ENCODE measurements at places on chromosomes 2 and 18. TPM values are rescaled to one million over a fixed set of nuclear protein-coding genes. Genes with fewer than 3 reads are reported as not detected.

DNA sequence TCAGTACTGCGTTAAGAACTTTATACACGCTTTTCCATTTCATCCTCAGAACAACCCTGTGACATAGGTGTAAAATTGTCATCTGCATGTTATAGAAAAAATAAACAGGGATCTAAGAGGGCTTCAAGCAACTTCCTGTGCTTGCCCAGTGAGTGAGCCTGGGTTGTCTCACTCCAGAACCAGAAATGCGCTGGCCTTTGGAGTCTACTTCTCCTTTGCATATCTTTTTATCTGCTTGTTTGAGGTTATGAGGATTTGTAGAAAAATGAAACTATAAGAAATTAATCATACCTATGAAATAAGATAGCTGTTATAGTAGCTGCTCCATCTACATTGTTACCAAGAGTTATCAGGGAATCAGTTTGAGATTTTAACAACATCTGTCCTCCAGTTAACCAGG, 55.3 kb upstream of the CABYR start:
- H3K27me3 ChIP-seq = no peaks in the 10 kb centered on the region
- no peaks in the 10 kb centered on the region for H3K36me3 ChIP-seq
- no peak overlapping the region for H3K27ac ChIP-seq
- no peak for DNase-seq
- no peaks in the 10 kb centered on the region for H3K4me1 ChIP-seq

GRCh38 chr18:28189400-28190239, 12.7 kb upstream of the CDH2 start:
- no peaks in the 10 kb centered on the region for H3K4me1 ChIP-seq
- H3K36me3 ChIP-seq = no peaks in the 10 kb centered on the region
- H3K4me3 ChIP-seq = no peak overlapping the region

GRCh38 chr2:12032398-12032797, 286.0 kb downstream of the LPIN1 start:
- H3K36me3 ChIP-seq = no peaks in the 10 kb centered on the region
- H3K27me3 ChIP-seq = no peaks in the 10 kb centered on the region
- DNase-seq = no peak
- no peak overlapping the region for H3K27ac ChIP-seq
- no peaks in the 10 kb centered on the region for H3K4me1 ChIP-seq
- no peak overlapping the region for H3K4me3 ChIP-seq

DNA sequence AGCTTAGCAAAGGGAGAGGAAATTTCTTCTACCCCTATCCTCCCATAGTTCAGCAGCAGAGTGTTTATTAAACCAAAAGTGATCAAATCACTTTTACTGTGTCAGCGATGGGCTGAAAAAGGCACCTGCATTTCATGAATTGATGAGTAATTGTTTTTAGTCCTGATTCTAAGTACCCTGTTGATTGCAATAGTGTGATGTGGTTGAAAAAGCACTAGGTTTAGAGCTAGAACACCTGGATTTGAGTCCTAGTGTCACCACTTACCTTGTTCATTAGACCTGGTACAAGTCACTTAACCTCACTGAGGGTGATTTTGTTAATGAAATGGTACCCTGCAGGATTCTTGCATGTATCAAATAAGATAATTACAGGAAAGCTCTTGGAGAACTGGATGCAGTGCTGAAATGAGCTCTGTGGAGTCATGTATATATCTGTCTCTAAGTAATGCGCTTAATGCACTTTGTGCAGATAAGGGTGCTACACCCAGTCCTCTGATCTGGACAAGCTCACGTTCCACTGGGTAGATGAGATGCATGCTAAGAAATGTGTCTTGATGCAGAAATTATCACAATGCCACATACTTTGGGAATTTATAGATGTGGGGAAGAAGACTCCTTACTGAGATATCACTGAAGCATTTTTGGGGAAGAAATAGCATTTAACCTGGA, 289.6 kb downstream of the PARD3B start:
- no peak overlapping the region for H3K27ac ChIP-seq
- H3K4me1 ChIP-seq = no peaks in the 10 kb centered on the region
- H3K4me3 ChIP-seq = no peak overlapping the region
- no peaks in the 10 kb centered on the region for H3K27me3 ChIP-seq
- DNase-seq = no peak

Gene GLB1L
- total RNA-seq = 6.4 TPM

Gene IL37
- not detected for total RNA-seq

Gene RNASEH1
- total RNA-seq = 36.5 TPM

- DNase-seq = peak; percentile 94
- peak overlapping the region; percentile 22 for H3K4me3 ChIP-seq
- H3K27ac ChIP-seq = peak overlapping the region; percentile 92
- peaks cover 48% of the 10 kb centered on the region for H3K4me1 ChIP-seq
These were observed 86.5 kb upstream of the PPP1CB start for GRCh38 chr2:28665041-28665704.

DNA sequence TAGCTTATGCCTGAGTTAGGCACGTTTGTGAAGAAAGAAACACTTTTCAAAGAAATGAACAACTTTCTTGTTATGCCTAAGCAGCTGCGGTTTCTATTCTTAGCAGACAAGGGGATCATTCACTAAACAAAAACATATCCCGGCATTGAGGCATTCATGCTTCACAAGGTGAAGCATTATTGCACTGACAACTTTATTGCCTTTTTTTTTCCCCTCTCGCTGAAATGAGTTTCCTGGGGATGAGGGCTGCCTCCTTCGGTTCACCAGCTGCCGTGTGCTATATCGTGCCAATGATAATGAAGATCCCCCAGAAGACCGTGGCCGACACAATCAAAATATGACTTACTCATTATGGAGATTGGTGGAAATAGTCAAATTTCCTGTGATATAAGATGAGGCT, 288.2 kb upstream of the ST6GAL2 start:
- H3K27ac ChIP-seq = no peak overlapping the region
- H3K36me3 ChIP-seq = no peaks in the 10 kb centered on the region
- no peaks in the 10 kb centered on the region for H3K27me3 ChIP-seq
- no peak overlapping the region for H3K4me3 ChIP-seq
- no peak for DNase-seq

- H3K27ac ChIP-seq = no peak overlapping the region
- H3K4me3 ChIP-seq = no peak overlapping the region
- DNase-seq = no peak
- H3K36me3 ChIP-seq = no peaks in the 10 kb centered on the region
These were observed 434.7 kb downstream of the GRB14 start for GRCh38 chr2:164186591-164186990.

Gene CIDEA
- total RNA-seq = not detected

Gene COL4A4
- total RNA-seq = 5.3 TPM

GRCh38 chr2:234372506-234372905, 124.4 kb downstream of the ARL4C start:
- H3K36me3 ChIP-seq = no peaks in the 10 kb centered on the region
- H3K4me3 ChIP-seq = no peak overlapping the region
- H3K27me3 ChIP-seq = no peaks in the 10 kb centered on the region
- no peak for DNase-seq
- H3K4me1 ChIP-seq = peaks cover 12% of the 10 kb centered on the region
- no peak overlapping the region for H3K27ac ChIP-seq

DNA sequence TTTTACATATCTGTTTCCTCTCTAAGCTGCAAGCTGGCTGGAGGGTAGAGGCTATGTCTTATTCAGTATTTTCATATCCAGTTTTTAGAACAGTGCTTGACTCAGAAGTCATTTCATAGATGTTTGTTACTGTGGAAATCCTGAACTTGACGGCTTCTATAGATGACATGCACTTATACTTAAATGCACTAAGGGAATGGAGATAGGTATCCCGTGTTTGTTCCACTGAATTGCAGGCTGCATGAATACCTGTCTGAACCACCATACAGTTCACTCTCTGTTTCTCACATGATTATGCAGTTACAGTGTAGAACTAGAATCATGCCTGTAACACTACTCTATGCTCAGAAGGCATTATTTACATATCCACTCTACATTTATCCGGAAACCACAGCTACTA, 417.1 kb downstream of the MTX2 start:
- no peak for DNase-seq
- H3K36me3 ChIP-seq = no peaks in the 10 kb centered on the region
- H3K4me1 ChIP-seq = peaks cover 12% of the 10 kb centered on the region
- no peaks in the 10 kb centered on the region for H3K27me3 ChIP-seq
- no peak overlapping the region for H3K4me3 ChIP-seq
- no peak overlapping the region for H3K27ac ChIP-seq

- peaks cover 17% of the 10 kb centered on the region for H3K4me1 ChIP-seq
- DNase-seq = no peak
These were observed 135.0 kb downstream of the SMAD2 start for GRCh38 chr18:47795434-47795814.

Gene AOX1
- 83.3 TPM for total RNA-seq

GRCh38 chr18:9916077-9916639, 2.3 kb downstream of the VAPA start:
- H3K4me1 ChIP-seq = peaks cover 63% of the 10 kb centered on the region
- no peak for DNase-seq
- H3K27me3 ChIP-seq = no peaks in the 10 kb centered on the region
- peak overlapping the region; percentile 100 for H3K27ac ChIP-seq

- H3K4me1 ChIP-seq = peaks cover 26% of the 10 kb centered on the region
- peaks cover 12% of the 10 kb centered on the region for H3K27me3 ChIP-seq
- no peak for DNase-seq
- peak within 1 kb of the TSS; percentile 93 for H3K4me3 ChIP-seq
- peak within 1 kb of the TSS; percentile 99 for H3K27ac ChIP-seq
These were observed at the start of gene PXDN for GRCh38 chr2:1744446-1745170. Gene PXDN (minus strand): TSS chr2:1744515. CDS start chr2:1744455, 60 bp downstream.

GRCh38 chr2:46779447-46779941, 136.1 kb downstream of the MCFD2 start:
- peaks cover 42% of the 10 kb centered on the region for H3K4me1 ChIP-seq
- DNase-seq = no peak
- no peaks in the 10 kb centered on the region for H3K27me3 ChIP-seq

Gene CCDC102B
- 3.0 TPM for total RNA-seq

DNA sequence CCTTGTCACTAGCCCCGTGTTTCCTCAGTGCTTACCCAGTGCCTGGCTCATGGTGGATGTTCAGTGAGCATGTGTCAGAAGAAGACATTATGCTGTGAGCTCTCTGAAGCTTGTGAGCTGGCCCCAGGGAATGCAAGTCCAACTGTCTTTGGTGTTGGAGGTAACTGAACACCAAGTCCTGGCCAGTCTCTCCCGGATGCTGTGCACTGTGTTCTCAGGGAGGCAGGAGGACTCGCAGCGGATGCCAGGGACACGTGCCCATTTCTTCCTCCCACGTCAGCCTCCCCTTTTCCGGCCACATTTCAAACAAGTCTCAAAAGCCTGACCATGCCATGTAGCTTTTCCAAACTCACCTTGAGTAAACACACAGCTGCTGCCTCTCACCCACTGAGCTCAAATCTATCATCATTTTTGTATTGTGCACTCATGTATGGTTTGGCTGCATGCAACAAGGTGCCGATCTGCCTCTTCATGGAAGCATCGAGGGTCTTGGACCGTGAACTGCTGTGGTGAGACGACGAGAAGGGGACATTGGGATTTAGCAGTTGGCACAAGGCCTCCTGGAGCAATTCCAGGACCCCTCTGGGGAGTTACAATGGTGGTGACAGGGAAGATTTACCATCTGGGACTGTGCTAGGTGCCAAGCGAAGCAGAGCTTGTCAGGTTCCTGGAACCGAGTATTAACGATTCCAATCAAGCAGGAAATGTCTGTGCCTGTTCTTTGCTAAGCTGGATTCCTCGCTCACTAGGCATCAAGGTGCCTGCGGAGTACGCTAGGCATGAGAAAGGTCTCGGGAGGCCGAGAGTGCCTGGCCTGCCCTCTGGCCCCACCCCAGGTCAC, 44.4 kb upstream of the MGAT4A start:
- H3K27ac ChIP-seq = no peak overlapping the region
- no peaks in the 10 kb centered on the region for H3K4me1 ChIP-seq
- no peak for DNase-seq
- H3K27me3 ChIP-seq = no peaks in the 10 kb centered on the region
- H3K36me3 ChIP-seq = no peaks in the 10 kb centered on the region

GRCh38 chr2:206368484-206368883, 74.8 kb upstream of the ADAM23 start:
- no peak for DNase-seq
- no peaks in the 10 kb centered on the region for H3K36me3 ChIP-seq
- no peaks in the 10 kb centered on the region for H3K27me3 ChIP-seq
- H3K4me3 ChIP-seq = no peak overlapping the region

GRCh38 chr2:15834381-15835031, 105.8 kb upstream of the MYCN start:
- H3K4me1 ChIP-seq = no peaks in the 10 kb centered on the region
- H3K27me3 ChIP-seq = no peaks in the 10 kb centered on the region
- no peak for DNase-seq
- no peak overlapping the region for H3K4me3 ChIP-seq
- H3K36me3 ChIP-seq = no peaks in the 10 kb centered on the region

DNA sequence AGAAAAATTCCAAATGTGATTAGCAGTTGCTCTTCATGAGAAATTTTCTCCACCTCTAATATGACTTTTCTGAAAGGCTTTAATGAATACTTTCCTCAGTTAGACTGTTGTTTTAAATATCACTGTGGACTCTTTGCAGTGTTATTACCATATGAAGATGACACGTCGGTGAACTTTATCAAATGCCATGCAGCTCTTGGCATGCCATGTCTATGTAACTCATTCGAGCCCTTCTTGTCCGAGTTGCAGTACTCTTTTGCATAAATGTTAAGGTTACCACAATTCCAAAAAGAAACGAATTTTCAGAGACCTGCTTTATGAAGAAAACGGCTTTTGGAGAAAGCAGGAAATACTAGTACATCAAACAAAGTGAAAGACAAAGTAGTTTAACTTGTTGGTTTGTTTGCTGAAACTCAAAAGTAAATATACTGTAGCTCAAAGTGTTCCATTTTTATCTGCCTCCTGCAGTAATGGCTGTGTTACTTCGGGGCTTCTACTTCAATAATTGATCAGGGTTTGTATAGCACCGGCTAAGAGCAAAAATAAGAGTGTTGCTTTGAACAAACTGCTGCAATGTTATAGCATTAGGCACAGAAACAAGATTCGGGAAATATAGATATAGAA, 204.1 kb downstream of the ARHGAP15 start:
- DNase-seq = no peak
- no peaks in the 10 kb centered on the region for H3K27me3 ChIP-seq
- H3K36me3 ChIP-seq = no peaks in the 10 kb centered on the region
- no peaks in the 10 kb centered on the region for H3K4me1 ChIP-seq
- no peak overlapping the region for H3K27ac ChIP-seq

- H3K27me3 ChIP-seq = no peaks in the 10 kb centered on the region
- H3K4me1 ChIP-seq = no peaks in the 10 kb centered on the region
- H3K36me3 ChIP-seq = no peaks in the 10 kb centered on the region
- no peak overlapping the region for H3K27ac ChIP-seq
- peak; percentile 77 for DNase-seq
These were observed 115.6 kb upstream of the NEDD4L start for GRCh38 chr18:57928466-57928865.

Gene ADRA2B
- total RNA-seq = 2.8 TPM

DNA sequence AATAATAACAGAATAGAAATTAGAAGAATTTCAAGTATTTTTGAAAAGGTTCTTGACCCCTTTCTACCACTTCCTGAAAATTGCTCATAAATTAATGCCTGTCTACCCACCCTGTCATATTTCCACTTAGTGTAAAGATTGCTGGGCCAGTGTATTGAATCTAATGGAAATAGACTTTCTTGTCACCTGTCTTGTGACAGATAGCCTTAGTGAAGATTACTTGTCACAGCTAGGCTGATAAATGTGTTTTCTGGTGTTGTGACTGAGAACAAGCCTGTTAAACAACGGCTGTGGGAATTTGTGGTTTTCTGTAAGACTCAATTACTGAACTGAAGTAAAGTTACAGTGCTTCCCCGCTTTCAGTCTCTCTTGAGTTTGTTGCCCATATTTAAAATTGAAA, 37.0 kb downstream of the PIK3C3 start:
- H3K36me3 ChIP-seq = peaks cover 49% of the 10 kb centered on the region
- H3K4me1 ChIP-seq = no peaks in the 10 kb centered on the region
- no peaks in the 10 kb centered on the region for H3K27me3 ChIP-seq
- DNase-seq = no peak
- H3K27ac ChIP-seq = no peak overlapping the region
- no peak overlapping the region for H3K4me3 ChIP-seq

Gene PID1
- total RNA-seq = 59.7 TPM

Gene SAG
- not detected for total RNA-seq
